NCI-H510A (cell line): ENCODE measurements at places on chromosomes 1 and 21.
A peak's percentile ranks its signal among the peaks of the same experiment; 100 is the strongest.

- DNase-seq: no peak
Observed at GRCh38 chr1:224256640-224257039, 73.3 kb downstream of the NVL start.

- no peak for DNase-seq
Observed at GRCh38 chr21:44454747-44455523, at the start of gene LRRC3. Gene LRRC3 (plus strand): TSS chr21:44455510. CDS start chr21:44456645, 1,135 bp downstream.

DNA sequence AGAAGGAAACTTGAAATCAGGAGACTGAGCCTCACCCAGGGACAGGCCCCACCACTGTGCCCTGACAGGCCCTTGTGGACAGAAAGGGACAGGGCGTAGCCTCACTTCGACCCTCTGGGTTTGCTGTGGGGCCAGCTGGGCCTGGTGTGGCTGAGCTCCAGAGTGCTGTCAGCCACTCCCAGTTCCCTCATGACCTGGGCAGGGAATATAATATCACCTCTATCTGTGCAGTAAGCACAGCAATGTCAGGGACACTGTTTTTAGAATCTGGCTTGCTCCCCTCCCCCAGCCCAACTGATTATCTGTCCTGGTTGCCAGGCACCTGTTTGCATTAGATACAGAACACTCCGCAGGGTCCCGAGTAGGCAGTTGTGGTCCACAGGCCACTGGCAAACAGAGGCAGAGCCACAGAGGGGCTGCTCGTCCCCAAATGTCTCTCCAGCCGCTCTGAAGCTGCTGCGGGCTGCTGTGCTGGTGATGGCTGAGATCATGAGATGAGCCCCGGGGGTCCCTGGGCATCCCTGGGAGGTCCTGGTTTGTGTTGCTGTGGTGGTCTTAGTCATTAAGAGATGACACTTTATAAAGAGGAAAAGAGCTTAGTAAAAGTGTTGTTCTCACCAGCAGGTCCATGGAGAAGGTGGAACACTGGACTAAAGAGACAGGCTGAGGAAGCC, 51.6 kb downstream of the ETS2 start:
- DNase-seq: no peak

- no peak for DNase-seq
Observed at GRCh38 chr1:75733661-75734060, 9.2 kb downstream of the ACADM start.

- peak; percentile 40 for DNase-seq
Observed at GRCh38 chr1:48043622-48044021, 46.4 kb upstream of the TRABD2B start.

DNA sequence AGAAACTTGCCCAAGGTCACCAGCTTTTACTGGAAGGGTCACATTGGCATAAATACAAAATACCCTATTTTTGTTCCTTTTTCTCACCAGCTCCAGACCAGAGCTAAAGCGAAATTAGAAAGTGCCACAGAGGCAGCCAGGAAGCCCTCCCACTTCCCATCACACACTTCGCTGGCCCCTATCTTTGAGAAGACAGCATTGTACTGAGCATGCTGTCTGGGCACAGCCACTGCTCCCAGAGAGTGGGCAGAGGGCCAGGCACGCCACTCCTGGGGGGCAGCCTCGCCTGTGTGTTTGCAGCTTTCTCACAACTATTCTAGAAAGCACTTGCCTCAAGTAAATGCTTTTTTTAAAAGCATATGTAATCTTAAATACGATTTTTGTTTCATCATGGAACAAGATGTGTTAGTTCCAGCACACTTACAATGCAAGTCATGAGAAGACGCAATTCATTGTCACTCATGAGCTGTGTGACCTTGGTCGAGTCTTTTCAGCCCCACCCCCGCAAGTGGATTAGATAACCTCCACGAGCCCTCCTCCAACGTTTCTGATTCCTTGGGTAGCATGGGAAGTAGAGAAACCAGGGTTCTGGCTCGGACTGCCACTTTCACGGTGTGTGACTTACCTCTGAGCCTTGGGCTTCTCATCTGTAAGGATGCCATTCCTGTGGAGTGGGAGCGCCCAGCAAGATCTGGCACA, 25.7 kb upstream of the EPHA8 start:
- DNase-seq: no peak

- DNase-seq: no peak
Observed at GRCh38 chr1:201880928-201881571, 7.6 kb upstream of the SHISA4 start.

- no peak for DNase-seq
Observed at GRCh38 chr1:198125995-198126735, 30.6 kb upstream of the NEK7 start.

DNA sequence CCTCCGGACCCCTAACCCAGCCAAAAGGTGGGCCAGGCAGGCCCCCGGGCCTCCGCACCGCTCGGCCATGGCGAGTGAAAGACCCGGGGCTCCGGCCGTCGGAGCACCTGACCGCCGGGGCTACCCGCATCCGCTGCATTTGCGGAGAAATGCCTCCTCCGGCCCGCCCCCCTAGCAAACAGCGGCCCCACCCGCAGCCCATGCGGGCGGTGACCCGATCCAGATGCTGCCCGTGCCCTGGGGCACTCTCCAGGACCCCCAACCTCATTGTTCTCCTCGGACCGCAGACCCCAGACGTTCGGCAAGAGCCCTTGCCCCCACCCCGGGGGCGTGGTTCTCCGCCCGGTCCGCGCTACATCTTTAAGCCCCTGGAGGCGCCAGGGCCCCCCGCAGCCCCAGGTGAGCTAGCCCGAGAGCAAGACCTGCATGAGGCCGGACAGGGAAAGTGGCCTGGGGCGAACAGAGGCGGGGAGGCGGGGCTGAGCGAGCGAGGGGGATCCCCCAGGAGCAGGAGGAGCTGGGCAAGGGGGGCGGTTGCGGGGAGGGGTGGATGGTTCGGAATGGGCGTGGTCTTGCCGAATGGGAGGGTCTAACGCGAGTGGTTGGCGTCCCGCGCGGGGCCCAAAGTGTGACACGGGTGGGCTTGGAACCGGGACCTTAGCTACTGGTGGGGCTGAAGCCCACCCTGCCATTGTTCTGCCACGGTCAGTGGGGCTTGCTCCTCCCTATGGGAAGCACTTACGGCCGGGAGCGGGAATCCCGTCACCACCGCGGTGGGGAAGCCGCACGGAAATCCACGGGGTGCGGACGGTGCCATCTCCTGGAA, 6.3 kb upstream of the CRYBG2 start:
- no peak for DNase-seq

DNA sequence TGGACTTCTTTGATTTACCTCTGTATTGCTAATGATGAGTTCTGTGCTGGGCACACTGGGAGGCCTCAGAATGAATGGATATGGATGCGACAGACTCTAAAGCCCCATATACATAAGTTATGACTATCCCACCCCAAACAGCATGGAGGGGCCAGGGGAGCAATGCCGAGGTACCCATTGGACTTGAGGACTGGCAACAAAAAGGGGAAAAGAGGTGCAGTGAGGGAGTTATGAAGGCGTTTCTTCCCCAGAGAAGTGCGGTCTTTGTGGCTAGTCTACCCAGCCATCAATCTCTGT, 15.2 kb upstream of the CDCA8 start:
- no peak for DNase-seq

- no peak for DNase-seq
Observed at GRCh38 chr1:99590578-99591209, 55.2 kb upstream of the PALMD start.

DNA sequence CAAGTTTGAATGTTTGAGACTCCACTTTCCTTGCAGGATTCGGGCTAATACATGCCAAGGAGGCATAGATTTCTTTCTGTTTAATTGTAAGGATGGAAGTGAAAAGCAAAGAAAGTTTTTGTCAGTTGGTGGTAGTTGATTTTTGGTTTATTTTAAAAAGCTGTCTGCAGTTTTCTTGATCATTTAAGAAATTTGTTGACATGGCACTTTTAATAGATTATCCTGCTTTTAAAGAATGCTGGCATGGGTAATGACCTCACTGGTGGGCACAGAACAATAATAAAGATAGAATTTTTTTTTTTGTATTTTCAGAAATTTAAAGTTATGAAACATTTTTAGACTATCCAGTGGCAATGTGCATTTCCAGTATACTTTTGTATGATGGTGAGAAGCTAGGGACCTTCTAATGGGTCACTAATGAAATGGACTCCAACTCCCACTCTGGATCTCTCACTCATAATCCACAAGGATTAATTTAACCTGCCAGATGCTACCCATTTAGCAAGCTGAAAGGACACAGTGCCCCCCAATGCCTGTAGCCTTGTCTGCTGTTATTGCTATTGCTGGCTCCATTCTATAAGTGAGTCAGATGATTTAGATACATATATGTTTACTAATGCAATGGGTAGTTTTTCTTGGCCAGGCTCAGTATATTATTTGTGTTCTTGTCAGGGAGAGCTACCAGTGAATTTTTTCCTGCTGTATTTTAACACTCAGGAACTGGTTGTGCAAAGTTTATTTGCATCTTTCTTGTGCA, 190.2 kb upstream of the SGIP1 start:
- DNase-seq: no peak

GRCh38 chr1:183575606-183576005, 14.7 kb downstream of the NCF2 start:
- DNase-seq: no peak

GRCh38 chr1:243260221-243260880, 4.5 kb downstream of the SDCCAG8 start:
- no peak for DNase-seq

DNA sequence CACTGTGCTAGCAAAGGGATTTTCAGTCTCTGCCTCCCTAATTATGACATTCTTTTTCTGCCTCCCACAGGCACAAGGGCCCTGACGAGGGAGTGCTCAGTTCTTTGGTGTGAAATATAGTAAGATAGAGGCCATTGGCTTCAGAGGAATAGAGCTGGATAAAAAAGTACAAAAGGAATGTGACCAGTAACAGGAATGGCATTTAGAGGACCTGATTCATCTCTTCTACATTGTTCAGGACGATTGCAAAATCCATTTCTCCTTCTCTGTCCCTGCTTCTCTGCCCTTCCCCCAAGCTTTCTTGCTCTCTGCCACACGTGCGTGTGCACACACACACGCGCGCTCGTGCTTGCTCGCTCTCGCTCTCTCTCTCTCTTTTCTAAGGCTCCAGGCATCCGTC, 668.2 kb downstream of the KIF26B start:
- DNase-seq: no peak

DNA sequence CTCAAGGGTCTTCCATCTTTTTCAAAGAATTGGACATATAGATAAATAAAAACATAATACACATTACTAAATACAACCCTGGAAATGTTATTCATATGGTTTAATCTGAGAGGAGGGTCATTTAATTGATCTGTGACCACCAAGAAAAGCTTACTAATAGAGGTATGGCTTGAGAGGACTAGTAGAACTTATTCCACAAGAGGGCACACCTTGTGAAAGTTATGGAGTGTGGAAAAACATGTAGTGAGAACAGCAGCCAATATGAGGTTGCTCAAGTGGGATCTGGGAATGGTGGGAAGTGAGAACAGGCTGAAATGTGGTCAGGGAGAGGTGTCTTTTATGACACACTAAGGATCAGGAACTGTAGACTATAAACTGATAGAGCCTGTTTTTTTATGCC, 973.5 kb upstream of the B3GALT2 start:
- DNase-seq: no peak

DNA sequence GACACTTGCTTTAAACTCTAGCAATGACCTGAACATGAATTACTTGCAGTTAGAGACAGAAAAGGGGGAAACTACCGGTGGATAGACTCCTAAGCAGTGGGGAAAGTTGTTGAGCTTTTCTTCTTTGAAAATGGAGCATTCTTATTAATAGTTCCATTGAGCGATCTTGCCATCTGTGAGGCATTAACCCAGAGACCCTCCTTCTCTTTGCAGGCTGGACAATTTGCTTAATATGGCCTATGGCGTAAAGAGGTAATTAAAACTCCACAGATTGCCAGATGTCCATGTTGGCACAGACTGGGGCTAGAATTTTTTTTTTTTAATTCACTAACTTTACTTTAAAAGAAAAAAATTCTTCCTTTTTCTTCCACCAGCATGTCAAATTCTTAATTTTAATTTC, 88.5 kb downstream of the ELAVL4 start:
- DNase-seq: no peak

DNA sequence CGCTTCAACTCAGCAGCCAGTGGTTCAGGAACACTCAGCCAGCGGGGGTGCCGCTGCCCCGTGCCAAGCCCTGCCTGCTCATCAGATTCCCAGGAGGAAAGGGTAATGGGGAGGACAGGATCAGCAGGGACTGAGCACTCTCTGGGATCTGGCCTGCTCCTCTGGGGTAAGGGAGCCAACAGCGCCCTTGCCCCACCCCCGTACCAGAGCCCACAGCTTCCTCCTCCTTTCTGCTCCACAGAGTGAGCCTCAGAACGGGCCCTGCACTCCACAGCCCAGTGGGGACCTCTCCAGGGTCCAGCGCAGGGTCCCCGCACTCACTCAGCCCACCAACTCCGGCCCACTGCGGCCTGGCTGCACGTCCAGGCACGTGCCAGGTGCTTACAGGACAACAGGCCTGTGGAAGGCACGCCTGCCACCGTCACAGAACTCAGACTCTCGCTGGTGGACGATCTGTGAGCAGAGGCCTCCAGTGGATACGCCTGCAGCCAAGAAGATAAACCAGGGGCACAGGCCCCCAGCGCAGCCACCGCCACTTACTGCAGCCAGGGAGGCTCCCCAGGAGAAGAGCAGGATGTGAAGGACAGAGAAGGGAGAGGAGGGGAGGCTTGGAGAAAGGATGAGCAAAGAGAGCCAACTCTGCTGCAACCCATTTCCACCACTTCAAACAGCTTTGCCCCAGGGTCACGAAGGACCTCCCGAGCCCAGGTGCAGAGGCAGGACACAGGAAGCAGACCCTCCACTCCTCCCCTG, 2.1 kb downstream of the MEGF6 start:
- DNase-seq: no peak

DNA sequence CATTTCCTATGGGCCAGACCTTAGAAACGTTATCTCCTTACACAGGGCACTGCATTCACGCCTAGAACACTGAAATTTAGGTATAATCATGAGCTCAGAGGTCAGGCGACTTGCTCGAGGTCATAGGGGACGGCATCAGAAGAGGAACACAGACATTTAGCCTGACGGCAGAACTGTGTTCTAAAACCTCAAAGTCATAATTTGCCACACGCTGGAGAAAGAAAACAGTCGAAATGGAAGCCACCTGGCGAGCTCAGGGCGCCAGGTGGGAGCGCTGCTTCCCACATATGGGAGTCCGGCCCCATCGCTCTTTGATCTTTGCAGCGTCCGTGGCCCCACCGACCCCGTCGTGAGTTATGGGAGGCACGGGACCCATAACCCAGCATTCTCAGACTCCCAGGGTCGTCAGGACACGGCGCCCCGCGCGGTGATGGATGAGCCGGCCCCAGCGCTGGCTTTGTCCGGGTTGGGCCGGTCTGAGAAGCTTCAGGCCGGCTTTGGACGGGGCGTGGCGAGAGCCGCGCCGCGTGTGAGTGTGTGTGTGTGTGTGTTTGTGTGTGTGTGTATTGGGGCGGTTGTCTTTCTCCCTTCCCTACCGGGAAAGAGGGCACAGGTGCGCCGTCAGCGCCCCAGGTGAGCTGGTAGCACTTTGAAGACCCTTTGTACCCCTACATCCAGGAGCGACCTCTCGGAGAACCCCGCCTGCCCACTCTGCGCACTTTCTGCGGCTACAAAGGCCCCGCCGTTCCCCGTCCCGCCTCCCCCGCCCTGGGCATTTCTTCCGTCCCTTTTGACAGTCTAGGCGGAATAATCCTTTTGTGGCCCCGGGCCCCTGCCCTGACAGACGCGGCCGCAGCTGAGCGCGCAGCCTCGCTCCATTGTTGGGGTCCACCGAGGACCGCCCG, 861 bp upstream of the DRAXIN start:
- peak; percentile 75 for DNase-seq
